ENCODE measurements at places on chromosomes 5 and 9. TPM values are rescaled to one million over a fixed set of nuclear protein-coding genes. Genes with fewer than 3 reads are reported as not detected.

- no peak for DNase-seq
Observed at GRCh38 chr5:180093651-180094382, 22.3 kb upstream of the RNF130 start.

SLC25A2 gene
- total RNA-seq, result not detected

EQTN gene
- not detected for total RNA-seq

GRCh38 chr5:675871-676698 lies 17.1 kb downstream of the TPPP start:
- DNase-seq, result no peak

- DNase-seq, result no peak
Observed at GRCh38 chr9:113620377-113621161, 157.0 kb downstream of the RGS3 start.

PCDHA3 gene
- 1.2 TPM for total RNA-seq

HAND1 gene
- not detected for total RNA-seq

DNA sequence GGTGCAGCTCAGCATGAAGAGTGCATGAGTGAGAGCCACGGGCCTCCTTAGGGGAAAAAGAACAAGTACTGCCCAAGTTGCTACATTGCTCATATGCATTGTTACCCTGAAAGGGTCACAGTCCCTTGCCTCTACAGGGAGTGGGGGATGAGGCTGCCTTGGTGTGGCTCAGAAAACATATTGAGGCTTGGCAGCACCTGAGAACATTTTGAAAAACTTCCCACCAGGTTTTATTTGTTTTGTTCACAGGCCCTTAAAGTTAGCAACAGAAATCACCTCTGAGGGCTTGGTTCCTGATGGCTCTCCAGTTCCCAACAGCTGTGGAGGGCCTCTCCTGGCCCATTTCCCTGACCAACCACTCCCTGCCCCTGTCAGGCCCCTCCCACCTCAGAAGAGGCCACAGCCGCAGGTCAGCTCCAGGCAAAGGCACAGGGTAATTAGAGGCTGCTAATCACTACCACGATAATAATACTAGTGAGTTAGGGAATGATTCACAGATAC lies 90.7 kb upstream of the ADRA1B start:
- DNase-seq, result peak; percentile 91

DNA sequence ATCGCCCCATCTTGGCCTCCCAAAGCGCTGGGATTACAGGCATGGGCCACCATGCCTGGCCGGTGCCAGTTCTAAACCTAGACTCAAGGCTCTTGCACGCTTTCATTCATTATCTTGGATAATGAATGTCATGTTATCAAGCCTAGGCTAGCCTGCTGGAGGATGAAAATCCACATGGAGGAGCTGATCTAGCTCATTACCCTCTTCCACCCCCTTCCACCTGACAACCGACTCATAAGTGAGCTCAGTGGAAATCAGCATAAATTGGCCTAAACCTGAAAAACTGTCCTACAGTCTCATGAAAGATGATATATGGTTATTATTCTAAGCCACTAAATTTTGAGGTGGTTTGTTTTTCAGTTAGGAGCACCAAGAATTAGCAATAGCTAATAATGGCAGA lies 3.6 kb upstream of the TGFBR1 start:
- DNase-seq, result no peak

PCDHB6 gene
- total RNA-seq, result 0.46 TPM

SPINK6 gene
- not detected for total RNA-seq

All from esophagus muscularis mucosa (tissue), 4 donors.